ENCODE measurements at places on chromosomes 11 and 22.

- DNase-seq, result no peak
Measured at GRCh38 chr11:2651054-2651617, 48.7 kb downstream of the KCNQ1OT1 start.

- DNase-seq, result peak; percentile 83
Measured at GRCh38 chr22:36757668-36758211, 18.2 kb downstream of the IFT27 start.

- DNase-seq, result no peak
Measured at GRCh38 chr11:83826078-83826477, 539.9 kb upstream of the CCDC90B start.

GRCh38 chr11:72243173-72244059, 560 bp downstream of the PHOX2A start:
- DNase-seq, result no peak

- no peak for DNase-seq
Measured at GRCh38 chr11:33402066-33402465, 144.9 kb downstream of the HIPK3 start.

GRCh38 chr22:36981247-36981775, 37.9 kb downstream of the TST start:
- no peak for DNase-seq

GRCh38 chr11:126669416-126669815, 313.9 kb downstream of the ST3GAL4 start:
- DNase-seq, result no peak

DNA sequence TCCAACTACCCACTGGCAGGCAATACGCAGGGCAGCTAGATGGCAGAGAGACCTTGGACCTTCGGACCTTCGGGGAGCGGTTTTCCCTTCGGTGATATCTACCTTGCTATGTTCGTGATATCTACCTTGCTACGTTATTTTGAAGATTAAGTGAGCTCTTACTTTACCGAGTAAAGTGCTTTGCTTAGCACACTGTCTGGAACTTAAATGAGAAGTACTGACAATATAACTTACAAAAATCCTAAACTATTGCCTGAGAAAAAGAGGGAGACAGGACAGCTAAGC, 1.0 kb upstream of the PRDM10 start:
- DNase-seq, result no peak

- peak; percentile 52 for DNase-seq
Measured at GRCh38 chr11:75031771-75032549, 43.2 kb downstream of the NEU3 start.

DNA sequence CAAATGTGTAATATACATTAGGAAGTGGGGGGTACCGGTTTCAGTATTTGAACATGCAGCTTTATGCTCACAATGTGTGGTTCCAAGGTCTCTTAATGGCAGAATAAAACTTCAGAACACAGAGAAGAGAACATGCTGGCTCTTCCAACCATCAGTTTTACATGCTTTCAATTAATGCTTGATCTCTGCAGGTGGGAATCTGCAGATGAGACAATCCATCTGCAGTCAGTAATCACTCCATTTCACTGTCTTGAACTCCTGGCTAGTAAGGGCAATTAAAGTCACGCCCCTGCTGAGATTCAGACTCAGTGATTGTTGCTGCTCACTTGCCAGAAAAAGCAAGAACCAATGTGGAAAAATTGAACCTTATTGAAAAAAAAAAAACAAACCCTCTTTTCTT, 945.7 kb downstream of the DLG2 start:
- no peak for DNase-seq

- no peak for DNase-seq
Measured at GRCh38 chr11:102522312-102523188, 8.0 kb downstream of the MMP7 start.

DNA sequence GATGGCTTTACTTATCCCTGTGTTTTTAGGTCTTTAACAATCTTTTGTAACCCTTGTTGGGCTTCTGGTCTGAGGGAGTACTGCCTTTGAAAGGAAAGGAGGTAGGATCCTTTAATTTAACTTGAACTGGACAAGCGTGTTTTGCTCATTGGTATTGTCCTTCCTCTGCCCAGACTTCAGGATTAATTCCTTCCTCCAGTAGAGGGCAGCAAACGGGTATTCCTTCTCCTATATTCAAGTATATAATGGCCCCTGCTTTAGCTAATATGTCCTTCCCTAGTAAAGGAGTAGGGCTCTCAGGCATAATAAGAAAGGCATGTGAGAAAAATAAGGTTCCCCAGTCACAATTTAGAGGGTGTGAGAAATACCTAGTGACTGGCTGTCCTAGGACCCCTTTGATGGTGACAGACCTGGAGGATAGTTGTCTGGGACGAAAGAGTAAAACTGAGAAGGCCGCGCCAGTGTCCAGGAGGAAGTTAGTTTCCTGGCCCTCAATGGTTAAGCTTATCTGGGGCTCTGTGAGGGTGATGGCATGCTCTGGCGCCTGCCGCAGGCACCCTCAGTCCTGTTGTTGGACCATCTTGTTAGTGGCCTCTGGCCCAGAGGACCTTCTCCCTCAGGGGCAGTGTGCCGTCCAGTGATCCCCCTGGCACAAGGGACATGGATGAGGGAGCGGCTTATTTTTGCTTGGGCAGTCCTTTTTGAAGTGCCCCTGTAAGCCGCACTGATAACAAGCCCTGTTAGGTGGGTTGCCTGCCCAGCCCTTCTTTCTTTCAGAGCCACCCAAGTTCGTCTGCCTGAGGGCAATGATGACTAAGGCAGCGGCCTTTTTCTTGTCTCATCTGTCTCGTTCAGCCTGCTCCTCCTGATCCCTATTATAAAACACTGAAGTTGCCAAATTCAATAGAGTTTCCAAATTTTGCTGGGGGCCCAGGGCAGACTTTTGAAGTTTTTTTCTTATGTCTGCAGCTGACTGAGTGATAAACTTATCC, 51.8 kb downstream of the C11orf71 start:
- no peak for DNase-seq

GRCh38 chr11:100105255-100105981, 581.7 kb upstream of the ARHGAP42 start:
- no peak for DNase-seq

DNA sequence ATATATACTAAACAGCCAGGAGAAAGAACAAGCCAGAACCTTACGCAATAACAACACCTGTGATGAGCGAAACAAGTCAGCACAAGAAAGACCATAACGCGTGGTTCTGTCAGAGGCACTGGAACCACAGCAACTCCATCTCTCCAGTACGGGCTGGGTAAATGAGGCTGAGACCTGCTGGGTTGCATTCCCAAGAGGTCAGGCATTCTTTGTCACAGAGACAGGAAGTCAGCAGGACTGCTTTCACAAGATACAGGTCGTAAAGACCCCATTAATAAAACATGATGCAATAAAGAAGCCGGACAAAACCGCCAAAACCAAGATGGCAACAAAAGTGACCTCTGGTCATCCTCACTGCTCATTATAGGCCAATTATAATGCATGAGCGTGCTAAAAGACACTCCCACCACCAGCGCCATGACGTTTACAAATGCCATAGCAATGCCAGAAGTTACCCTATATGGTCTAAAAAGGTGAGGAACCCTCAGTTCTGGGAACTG, 21.7 kb downstream of the TPST2 start:
- no peak for DNase-seq

GRCh38 chr11:123264431-123264780, 69.4 kb upstream of the CLMP start:
- no peak for DNase-seq

DNA sequence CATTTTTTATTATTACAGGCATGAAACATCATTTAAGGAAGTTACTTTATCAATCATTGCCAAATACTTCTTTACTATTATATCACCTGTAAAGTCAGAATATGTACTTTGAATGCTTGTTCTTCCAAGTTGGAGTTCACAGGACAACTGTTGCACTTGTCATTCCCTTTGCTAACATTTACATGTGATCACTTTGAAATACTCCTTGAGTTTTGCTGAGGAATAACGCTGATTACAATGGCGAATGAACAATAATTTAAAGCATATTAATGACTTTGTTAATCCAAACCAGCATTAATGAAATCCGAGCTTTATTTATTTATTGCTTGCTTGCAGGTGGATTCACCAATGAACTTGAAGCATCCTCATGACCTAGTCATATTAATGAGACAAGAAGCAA, 20.2 kb downstream of the TTC17 start:
- DNase-seq, result no peak

DNA sequence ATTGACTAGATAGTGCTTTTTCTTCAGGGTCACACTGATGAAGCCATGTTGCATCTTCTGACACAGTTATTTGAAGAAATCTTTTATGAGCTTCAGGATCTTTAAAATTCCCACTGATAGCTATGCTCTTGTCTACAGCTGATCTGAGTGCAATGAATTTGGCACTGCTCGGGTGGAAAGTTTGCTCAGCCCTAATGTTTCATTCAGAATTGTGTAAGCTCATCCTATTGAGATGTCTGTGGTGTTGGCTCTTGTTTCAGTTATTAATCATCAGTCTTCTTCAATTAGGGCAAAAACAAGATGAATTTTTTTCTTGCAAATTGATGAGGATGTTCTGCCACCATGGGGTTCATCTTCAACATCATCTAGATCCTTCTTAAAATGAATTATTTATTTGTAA, 1387.0 kb upstream of the RAG2 start:
- DNase-seq, result no peak

- DNase-seq, result no peak
Measured at GRCh38 chr11:37642296-37642695, 1044.3 kb upstream of the RAG2 start.

GRCh38 chr11:88464528-88464927, 127.0 kb upstream of the CTSC start:
- DNase-seq, result no peak

DNA sequence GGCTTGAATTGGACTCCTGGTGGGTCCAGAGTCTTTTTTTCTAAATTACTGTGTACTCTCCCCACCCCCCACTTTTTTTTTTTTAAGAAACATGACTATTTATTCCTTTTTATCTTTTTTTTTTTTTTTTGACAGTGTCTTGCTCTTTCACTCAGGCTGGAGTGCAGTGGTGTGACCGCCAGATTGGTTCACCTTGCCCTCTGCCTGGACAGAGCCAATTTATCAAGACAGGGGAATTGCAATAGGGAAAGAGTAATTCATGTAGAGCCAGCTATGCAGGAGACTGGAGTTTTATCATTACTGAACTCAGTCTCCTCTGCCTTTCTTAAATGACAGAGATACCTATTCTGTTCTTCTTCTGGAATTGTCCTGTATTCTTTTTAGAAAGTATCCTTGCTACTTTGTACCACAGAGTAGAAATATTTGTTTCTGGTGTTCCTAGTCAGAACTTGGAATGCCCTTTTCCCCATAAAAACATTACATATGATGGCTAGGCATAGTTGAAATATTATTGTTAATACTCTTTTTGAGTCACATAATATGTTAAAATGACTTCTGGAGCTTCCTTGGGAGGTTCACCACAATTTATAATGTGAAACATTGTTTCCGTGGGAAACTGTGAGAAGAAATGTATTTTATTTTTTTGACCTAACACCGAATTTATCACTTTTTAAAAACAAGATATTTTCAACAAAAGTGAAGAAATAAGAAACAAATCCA, 95.6 kb downstream of the UVRAG start:
- no peak for DNase-seq

- DNase-seq, result no peak
Measured at GRCh38 chr22:44348971-44349560, 36.3 kb upstream of the SHISAL1 start.

- no peak for DNase-seq
Measured at GRCh38 chr22:43308060-43308830, 34.9 kb downstream of the SCUBE1 start.

DNA sequence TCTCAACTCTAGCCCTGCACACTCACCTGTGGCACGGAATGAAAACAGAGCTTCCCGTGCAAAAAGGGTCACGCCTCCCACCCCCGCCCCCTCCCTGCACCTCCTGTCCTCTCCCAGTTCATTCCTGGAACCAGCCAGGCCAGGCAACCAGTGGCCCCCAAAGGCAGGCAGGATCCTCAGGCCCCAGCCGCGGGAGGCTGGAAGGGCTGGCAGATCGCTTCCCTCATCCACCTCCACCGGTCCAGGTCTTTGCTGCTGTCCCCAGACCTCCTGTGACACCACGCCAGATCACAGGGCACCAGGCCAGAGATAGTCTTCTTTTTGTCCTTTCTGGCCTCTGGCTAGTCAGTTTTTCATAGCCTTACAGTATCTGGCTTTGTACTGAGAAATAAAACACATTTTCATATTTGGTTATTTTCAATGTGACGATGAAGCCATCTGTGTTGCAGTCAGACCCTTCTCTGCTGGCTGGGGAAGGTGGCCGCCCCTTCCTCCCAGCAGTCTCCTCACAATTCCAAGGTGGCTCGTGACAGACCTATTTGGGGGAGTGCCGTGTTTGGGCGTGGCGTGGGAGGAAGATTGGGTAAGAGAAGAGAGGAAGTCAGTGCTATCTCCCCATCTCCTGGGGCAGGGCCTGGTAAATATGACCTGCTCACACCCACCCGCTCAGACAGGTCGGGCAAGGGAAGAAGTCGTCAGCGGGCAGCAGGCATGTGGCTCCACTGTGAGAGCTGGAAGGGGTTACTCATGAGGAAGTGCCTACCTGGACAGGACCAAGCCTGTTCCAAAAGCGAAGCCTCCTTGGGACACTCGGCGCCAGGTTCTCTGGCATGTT, 9.1 kb downstream of the SSH3 start:
- no peak for DNase-seq

DNA sequence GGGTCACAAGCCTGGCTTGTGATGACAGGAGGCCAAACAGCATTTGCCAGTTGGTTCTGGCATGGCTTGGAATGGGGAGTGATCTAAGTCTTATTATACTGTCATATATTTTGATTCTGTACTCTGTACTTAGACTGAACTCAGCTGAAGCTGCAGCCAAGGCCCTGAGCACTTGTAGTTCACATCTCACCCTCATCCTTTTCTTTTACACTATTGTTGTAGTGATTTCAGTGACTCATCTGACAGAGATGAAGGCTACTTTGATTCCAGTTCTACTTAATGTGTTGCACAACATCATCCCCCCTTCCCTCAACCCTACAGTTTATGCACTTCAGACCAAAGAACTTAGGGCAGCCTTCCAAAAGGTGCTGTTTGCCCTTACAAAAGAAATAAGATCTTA, 843 bp downstream of the OR56B1 start:
- DNase-seq, result no peak

DNA sequence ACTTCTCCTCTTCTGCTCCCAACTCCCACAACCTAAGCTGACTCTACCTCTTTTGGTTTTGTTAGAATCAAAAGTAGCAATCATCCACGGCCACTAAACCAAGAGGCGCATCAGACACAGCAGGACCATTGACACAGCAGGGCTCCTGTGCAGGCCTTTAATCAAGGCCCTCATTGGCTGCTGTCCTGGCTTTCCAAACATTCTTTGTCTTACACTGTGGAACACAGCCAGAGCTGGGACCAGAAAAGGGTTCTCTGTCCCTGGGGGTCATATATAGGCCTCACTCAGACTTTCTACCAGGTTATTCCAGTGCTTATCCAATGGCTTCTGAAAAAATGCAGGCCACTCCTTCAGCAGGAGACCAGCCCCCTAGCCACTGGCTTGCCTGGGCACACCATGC, 212.7 kb upstream of the NTM start:
- no peak for DNase-seq

DNA sequence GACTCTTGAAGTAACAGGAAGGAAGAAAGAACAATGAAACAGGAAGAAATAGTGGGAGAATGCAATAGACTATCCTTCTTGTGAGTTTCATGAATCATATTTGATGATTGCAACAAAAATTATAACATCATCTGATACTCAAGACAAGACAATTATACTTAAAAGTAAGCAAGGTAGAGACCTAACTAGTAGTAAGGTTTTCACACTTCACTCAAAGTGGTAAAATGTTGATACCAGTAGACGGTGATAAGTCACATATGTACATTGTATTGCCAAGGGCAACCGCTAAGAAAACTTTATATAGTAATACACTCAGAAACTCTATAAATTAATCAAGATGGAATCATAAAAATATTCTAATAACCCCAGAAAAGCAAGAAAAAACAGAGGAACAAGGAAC, 107.8 kb downstream of the CYP2R1 start:
- DNase-seq, result no peak

GRCh38 chr11:109696191-109696897, 274.4 kb downstream of the C11orf87 start:
- no peak for DNase-seq
